ENCODE measurements at places on chromosomes 3 and 15.

GRCh38 chr15:34109797-34110663 lies 8.1 kb downstream of the PGBD4 start:
- peak; percentile 25 for DNase-seq

- no peak for DNase-seq
Observed at GRCh38 chr3:170180079-170180907, 1.2 kb downstream of the PHC3 start.

- peak; percentile 52 for DNase-seq
Observed at GRCh38 chr15:75640483-75641178, 607 bp upstream of the IMP3 start.

- DNase-seq = no peak
Observed at GRCh38 chr3:47932421-47932820, 83.8 kb downstream of the MAP4 start.

- DNase-seq = no peak
Observed at GRCh38 chr3:71078723-71079525, 504.6 kb downstream of the FOXP1 start.

GRCh38 chr3:148366743-148367410 lies 330.8 kb upstream of the AGTR1 start:
- no peak for DNase-seq

Measured in WERI-Rb-1 (cell line).